ENCODE measurements at places on chromosomes 16 and 17. TPM values are rescaled to one million over a fixed set of nuclear protein-coding genes. Genes with fewer than 3 reads are reported as not detected.
A peak's percentile ranks its signal among the peaks of the same experiment; 100 is the strongest.

DNA sequence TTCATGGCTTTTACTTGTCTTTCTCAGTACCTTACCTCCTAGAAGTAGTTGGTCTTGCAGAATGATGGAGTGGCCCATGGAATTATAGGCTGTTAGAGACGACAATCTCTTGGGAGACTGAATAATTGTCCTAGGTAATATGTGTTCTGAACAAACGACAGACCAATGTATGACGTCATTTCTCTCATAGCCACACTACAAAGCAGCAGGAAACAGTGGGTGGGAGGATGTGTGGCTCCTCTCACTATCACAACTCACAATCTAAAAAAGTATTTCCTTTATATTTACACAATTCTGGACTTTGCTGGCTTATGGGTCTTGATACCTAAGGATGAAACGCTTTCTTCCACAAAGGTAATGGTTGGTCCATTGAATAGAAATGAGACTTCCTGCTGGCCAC is 183.9 kb downstream of the TOX3 start:
- DNase-seq = no peak

DNA sequence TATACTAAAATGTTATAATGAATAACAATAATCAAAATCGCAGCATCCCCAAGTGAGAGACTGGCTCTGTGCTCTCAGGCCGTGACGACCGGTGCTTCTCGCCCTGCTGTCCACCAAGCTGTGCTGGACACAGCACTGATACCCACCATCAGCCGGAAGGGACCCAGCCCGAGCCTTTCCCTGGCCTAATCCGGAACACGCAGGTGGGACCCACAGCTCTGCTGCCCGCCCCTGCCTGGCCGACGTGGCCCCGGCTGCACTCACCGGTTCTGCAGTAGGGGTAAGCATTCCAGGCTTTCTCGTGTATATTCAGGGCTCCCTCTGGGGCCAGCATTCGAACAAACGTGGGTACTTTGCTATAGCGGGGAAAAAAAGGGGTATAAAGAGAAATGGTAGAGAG is 14.6 kb downstream of the PITPNA start:
- DNase-seq = no peak

DNA sequence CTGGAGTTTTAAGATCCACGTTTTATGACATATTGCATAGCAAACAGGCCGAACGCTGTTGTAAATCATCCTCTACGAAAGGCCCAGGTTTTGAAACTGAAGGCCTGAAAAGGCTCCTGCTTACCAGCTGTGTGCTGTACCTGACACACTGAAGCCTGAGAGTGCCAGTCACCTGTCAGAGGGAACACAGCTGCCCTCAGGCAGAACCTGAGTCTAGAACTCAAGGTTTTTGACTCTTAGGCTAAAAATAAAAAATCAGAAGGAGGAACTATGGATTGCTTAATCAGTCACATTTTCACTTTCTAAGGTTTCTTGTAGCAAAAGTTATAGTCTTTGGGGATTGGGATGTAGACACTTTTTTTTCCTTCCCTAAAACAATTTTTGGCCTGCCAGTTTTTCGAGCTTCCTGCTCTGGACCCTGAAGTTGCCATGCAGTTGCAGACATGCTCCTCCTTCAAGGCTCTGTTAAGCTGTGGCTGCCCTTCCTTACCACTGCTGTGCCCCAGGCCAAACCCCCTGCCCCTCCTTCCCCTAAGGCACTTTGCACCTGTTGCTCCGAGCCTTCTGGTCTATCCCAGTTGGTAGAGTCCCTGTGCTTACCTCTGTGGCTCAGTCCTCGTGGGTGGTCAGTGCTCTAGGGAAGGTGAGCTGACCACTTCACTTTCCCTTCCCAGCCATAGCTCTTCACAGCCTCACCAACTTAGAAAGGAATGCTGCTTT is 56.6 kb downstream of the TENT4B start:
- no peak for DNase-seq

GRCh38 chr17:33968350-33969044 is 286.6 kb upstream of the CCL2 start:
- DNase-seq = no peak

DNA sequence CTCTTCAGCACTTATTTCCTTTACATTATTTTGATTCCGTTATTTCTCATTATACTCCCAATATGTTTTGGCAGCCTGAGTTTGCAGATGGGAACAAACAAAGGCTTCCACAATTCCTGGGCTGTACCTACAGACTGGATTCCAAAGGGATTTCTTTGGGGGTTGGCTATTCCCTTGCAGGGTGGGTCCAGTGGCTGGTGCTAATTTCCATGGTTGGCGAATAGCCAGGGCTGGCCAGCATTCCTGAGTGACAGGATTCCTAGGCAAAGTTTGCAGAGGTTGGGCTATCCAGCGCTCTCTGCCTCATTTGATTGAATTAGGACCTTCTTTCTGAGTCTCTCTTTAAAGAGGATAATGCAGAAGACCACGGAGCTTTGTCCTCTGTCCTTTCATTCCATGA is 207.4 kb downstream of the MAF start:
- no peak for DNase-seq

DNA sequence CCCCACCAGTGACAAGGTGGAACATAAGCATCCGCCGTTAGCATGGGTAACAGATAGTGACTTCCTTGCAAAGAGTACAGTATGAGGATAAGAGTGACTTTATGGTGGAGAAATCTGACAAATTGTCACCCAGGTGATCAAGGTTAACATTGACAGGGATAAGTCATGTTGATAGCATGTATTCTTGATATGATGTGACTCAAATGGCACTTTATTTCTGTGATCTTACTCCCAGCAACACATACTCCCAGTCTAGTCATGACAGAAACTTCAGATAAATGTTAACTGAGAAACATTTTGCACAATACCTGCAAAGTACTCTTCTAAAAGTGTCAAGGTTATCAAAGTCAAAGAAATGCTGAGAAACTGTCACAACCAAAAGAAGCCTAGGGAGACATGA is 588.6 kb upstream of the KIF2B start:
- no peak for DNase-seq

- no peak for DNase-seq
Measured at GRCh38 chr16:51449441-51449840, 298.4 kb upstream of the SALL1 start.

- no peak for DNase-seq
Measured at GRCh38 chr17:80394629-80395216, 20.2 kb upstream of the ENDOV start.

- DNase-seq = no peak
Measured at GRCh38 chr16:35176449-35176848, 1717.0 kb downstream of the TP53TG3F start.

- no peak for DNase-seq
Measured at GRCh38 chr16:80346111-80346632, 194.6 kb upstream of the DYNLRB2 start.

DNA sequence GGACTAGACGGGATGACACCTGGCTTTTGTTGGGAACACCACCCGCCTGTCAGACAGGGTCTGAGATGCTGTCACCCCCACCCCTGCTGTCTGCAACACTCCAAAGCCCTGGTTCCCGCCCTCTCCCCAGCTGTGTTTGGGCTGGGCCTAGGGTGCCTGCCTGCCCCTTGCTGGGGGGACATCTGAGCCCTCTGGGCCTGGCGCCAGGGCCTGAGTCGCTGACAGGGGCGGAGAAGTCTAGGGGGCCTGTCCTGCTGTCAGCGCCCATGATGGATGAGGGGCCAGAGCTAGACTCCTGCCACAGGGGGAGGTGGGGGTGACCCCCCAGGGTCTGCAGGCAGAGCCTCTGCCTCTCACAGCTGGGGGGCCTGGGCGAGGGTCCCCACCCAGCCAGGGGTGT is 7.6 kb upstream of the PKMYT1 start:
- no peak for DNase-seq

- DNase-seq = no peak
Measured at GRCh38 chr16:2822158-2822495, 5.1 kb downstream of the PRSS21 start.

GRCh38 chr16:4698321-4699045 is 5.1 kb downstream of the NUDT16L1 start:
- no peak for DNase-seq

DNA sequence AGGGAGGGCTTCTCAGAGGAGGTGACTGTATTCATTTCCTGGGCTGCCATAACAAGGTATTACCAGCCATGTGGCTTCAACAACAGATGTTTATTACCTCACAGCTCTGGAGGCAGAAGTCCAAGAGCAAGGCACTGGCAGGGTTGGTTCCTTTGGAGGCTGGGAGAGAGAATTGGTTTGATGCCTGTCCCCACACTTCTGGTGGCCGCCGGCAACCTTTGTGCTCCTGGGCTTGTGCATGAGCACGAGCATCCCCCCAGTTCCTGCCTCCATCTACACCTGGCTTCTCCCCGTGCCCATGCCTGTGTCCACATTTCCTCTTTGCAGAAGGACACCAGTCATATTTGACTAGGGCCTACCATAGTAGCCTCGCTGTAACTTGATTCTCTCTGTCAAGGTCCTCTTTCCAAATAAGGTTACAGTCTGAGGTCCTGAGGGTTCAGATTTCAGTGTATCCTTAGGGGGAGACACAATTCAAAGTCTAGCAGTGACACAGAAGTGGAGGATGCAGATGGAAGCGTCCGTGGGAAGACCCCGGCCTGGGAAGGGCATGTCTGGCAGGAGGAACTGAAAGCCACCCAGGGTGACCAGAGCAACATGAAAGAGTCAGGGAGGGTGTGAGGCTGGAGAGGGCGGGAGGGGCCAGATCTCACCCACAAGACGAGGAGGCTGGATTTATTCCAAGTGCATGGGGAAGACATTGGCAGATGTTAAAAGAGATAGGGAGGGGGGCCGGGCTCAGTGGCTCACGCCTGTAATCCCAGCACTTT is 188.2 kb upstream of the HSBP1 start:
- no peak for DNase-seq

GRCh38 chr16:20318437-20318836 is 8.9 kb downstream of the GP2 start:
- no peak for DNase-seq

DNA sequence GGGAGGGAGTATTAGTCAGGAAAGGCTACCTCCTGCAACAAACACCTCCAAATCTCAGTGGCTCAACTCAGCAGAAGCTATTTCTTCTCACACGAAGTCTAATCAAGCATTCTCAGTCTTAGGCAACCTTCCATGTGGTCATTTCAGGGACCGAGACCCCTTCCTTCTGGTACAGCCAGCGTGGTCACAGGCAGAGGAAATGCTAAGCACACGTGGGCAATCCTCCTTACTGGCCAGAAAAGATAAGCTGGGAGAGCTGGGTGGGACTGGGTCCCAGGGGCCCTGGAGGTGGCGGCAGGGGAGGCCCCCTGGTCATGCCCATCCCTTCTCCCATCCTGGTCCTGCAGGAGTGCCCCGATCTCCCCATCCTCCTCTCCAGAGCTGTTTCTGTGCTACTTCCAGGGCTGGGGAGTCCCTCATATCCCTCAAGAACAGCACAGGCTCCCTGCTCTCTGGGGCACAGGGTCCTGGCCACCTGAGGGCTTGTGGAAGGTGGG is 5.7 kb upstream of the CX3CL1 start:
- no peak for DNase-seq

- DNase-seq = no peak
Measured at GRCh38 chr17:48389903-48390302, 40.1 kb downstream of the SKAP1 start.

DNA sequence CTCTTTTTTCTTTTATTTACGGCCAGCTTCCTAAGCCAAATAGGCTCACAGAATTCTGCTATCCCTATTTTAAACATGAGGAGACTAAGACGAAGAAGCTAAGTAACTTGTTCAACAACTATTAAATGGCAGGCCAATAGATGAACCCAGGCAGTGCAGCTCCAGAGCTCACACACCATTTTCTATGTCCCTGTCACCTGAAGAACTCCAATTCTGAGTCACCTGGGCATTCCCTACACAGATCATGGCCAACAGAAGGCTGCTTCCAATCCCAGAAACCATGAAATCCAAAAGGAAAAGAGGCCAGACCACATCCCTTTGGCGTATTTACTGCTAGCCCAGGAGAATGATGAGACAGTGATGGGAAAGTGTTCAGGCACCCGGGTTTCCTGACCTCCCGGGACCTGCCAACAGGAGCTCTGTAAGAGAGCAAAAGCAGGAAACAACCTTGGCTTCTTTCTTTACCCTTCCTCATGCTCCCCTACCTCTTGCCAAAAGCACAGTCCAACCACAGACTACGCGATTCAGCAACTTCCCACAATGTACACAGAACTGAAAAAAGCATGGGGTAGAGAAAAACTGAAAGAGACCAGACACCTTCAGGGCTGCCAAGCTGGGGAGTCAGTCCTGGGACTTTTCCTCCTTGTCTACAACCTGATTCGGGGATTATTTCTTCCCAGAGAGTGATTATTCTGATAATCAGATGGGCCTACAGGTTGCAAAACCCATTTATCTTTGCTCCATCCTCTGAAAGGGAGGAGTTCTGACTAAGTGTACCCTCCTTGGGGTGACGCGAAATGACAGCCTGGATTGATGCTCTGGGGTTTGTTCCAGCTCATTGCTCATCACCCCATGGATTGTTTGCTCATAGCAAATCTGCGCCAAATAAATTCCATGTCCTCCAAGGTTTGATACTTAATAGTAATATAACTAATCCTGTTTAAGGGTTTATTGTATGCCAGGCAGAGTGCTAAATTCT is 47.8 kb upstream of the HAS3 start:
- DNase-seq = peak; percentile 91

DNA sequence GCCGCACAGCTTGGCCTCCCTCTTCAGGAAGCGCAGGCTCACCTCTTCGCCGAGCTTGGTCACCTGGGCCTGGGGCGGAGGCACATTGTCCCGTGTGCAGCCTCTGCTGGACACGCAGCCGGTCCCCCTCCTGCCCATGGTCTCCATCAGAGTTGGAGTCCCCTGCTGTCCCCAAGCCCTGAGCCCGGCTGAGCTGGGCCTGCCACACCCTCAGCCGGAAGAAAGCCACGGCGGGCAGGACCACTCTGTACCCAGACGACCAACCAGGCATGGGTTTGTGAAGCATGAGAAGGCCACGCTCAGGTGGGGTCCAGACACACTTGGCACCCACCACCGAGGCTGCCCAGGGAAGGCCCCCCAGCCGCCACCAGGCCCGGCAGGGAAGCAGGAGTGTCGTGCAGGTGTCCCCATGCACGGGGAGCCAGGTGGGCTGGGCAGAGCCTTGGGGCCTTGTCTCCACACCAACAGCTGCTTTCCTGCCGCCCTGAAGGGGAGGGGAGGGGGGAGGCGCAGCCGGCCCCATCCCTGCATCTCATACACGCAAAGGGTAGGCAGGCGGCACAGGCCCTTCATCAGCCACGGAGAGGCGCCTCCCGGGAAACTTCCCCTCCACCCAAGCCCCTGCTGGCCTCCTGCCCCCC is 5.2 kb downstream of the CCDC154 start:
- no peak for DNase-seq

- DNase-seq = peak; percentile 55
Measured at GRCh38 chr17:72175787-72176515, 55.1 kb downstream of the SOX9 start.

UNC13D gene
- under 0.01 TPM for total RNA-seq

NPIPB9 gene
- total RNA-seq = 0.56 TPM

HOXB7 gene
- total RNA-seq = 3.3 TPM

KRTAP4-4 gene
- not detected for total RNA-seq

TNS4 gene
- not detected for total RNA-seq

IL34 gene
- 1.3 TPM for total RNA-seq

CACNG3 gene
- not detected for total RNA-seq

CCL16 gene
- not detected for total RNA-seq

ASGR2 gene
- not detected for total RNA-seq

DRC3 gene
- total RNA-seq = 0.72 TPM

TP53TG3C gene
- not detected for total RNA-seq

C16orf74 gene
- total RNA-seq = 5.0 TPM

TMC5 gene
- total RNA-seq = not detected
